ENCODE measurements at places on chromosomes 5 and 9.

GRCh38 chr9:21728781-21729180 is 73.7 kb upstream of the MTAP start:
- DNase-seq, result peak; percentile 54

- DNase-seq, result no peak
Measured at GRCh38 chr9:8845376-8845775, 1045.8 kb upstream of the DMAC1 start.

DNA sequence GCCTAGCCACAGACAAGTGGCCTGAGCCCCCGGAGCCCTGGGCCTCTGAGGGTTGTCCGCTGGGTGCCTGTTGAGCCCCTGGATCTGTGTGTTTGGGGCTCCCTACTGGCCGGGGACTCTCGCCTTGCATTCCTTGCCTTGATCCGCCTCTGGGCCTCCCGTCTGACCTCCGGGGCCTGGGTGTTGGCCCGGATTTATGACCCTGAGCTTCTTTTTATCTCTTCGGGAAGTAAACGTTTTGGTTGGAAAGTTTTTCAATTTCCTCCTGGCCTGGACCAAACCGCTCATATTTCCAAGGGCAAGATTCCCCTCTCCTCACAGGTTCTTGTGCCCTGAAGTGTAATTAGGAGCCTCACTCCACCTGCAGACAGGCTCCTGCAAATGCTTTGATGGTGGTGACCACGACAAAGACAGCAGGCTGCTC is 69.3 kb upstream of the EGFLAM start:
- DNase-seq, result no peak

- DNase-seq, result no peak
Measured at GRCh38 chr9:114396558-114397218, 8.9 kb upstream of the AKNA start.

DNA sequence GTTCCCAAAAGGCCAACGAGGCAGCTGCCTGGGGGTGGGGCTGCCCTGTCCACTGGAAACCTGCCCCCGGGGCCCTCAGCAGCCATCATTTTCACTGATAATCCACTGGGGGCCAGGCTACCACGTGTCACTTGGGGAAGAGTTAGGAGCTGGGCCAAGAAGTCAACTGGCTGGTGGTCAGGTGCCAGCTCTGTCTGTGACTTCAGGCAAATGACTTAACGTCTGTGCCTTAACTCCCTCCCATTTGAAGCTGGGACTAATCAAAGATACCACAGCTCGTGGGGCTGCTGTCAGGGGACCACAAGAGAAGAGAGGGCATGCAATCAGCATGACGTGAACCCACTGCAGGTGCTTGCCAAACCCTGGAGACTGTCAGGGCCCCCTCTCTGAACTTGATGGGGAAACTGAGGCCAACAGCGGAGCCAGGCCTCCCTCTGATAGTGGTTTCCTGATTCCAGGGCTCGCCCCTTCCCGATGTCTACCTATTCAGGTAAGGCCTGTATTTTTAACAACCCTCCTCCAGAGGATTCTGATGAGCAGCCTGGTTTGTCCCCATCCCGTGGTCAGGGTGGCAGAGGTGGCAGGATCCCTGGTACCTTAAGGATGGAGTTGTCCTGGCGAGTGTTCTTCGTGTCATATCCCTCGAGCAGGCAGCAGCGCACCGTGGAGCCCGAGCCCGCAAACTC is 12.3 kb upstream of the DPM2 start:
- DNase-seq, result no peak

GRCh38 chr5:73515232-73515631 is 17.0 kb downstream of the BTF3 start:
- DNase-seq, result no peak

DNA sequence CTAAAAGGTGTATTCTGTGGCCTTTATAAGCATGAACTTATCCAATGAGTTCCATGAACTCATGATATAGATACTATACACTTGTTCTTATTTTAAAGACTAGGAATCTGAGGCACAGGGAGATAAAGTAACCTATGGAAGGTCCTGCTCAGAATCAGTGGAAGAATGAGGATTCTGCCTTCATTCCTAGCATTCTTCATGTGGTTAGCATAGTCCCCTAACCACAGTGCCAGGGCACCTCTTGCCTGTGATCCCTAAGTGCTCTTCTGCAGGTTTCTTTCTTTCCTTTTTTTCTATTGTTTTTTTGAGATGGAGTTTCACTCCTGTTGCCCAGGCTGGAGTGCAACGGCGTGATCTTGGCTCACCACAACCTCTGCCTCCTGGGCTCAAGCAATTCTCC is 174.1 kb downstream of the C9orf152 start:
- DNase-seq, result no peak

DNA sequence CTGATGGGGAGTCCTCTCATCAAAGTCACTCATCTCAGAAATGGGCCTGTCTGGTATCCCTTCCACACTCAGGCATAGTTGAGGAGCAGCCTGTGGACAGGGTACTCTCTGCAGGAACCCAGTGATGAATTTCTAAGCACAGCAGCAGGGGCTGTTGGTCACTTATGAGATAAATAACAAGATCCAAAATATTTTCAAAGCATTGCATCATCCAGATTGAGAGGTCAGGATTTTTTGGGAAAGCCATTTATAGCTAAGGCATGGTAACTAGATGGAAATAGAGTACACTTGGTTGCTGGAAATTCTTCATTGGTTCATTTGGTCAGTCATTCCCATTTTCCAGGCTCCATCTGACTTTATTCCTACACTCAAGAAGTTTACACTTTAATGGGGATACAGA is 246.8 kb upstream of the RAI14 start:
- no peak for DNase-seq

DNA sequence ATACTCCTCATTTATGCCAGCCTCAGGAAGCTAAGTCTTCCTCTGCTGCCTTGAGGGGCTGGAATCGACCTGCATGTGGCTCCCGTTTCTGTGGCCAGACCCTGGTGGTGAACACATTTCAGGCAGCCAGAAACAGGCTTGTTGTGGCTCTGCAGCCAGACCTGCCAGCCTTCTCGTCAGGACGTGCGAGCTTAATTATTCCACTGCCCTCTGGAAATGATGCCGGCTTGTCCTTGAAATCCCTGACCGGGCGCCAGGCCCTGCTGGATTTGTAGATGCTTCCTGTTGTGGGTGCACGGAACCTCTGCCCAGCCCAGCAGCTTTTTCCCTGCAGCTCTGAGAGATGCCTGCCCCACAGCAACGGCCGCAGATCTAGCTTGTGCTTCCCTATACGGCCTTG is 41.6 kb downstream of the PDZD2 start:
- no peak for DNase-seq

DNA sequence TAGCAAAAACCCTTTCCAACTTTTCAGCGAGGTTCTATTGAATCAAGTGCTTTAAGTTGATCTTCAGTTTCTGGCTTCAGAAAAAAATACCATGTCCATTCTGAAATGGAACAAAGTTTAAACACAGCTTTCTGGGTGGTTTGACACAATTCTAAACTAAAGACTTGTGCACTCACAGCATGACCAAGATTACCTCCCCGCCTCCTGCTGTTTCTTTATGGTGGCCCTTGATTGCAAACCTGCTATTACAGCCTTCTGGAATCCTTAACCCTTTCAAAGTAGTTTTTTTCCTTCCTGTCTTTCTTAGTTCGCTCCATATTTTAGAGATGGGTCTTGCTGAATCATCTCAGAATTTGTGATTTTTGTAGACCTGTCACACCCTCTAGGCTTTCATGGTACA is 135.9 kb upstream of the FBN2 start:
- no peak for DNase-seq

DNA sequence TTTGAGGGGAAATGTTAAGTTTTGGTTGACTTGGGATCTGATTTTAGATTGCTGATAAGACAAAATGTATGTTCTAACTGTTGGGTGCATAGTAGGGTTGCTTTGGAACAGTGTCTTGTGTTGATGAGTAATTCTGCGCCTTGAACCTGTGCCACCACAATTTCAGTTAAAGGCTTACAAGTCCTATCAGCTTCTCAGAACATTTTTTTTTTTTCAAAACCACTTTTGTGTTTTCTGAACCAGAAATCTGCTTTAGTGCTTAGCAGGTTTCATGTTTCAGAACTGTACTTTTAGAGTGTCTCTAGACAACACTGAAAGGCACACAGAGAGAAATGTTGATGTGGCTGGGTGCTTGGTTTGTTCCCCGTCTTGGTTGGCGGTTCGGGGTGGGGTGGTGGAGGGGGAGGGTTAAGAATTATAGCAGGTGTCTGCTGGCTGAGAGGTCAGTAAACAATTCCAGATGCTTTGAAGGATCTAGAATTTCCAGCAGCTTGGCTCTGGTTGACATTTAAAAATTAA is 84.6 kb downstream of the ANKRD55 start:
- DNase-seq, result no peak

DNA sequence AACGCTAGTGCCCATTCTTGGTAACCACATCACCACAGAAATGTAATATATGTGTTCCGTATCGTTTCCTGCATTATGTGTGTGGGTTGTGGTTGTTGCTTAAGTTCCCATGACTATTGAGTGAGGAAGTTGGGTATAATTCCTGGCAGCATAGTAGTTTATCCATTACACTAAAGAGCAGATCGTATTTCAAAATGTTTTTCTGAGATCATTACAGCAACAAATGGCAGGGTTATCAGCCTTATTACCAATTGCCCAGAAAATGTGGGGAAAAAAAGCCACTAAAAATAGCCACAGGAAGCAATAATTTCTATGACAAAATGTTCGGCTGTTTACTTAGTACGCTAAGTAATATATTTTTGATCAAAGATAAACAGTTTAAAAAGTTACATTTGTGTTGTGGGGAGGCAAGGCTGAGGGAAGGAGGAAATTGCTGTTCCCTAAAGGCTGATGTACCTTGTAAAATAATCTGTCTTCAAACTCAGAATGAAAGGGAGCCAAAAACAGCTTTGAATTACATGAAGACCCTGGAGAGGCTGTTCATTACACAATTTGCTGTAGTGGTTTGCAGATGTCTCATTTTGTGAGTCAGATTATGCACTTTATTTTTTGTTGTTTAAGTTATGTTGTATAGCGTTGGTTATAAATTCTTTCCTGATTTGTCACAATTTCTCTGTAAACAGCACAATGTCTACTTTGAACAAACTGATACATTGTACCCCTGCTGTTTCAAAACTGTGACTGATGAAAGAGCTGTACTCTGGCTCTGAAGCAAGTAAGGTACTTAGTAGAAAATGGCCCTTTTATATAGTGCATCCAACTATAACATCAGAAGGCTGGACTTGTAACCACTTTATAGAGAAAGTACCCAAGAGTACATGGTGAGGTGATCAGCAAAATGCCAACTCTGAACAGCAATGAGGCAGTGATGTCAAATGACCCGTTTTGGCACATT is 1028.5 kb downstream of the NR2F1-AS1 start:
- no peak for DNase-seq

DNA sequence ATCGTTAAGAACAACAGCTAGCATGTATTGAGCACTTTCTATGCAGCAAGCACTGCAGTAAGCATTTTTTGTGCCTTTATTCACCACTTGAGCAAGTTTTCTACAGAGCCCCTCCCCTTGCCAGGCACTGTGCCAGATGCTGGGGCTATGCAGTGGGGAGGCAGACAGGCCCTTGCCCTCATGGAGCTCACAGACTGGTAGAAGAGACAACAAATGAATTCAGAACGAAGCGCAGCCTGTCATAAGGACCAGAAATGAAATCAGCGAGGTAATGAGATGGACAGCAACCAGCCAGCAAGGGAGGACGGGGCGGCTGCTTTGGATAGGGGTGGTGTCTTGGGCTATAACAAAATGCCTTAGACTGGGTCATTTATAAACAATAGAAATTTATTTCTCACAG is 68.8 kb downstream of the C9orf50 start:
- DNase-seq, result peak; percentile 43

Data from cardiac muscle cell (in vitro differentiated cells and primary cell).